ENCODE measurements at places on chromosomes 2 and 18.

GRCh38 chr2:153106802-153107477 lies 371.6 kb downstream of the RPRM start:
- no peak for DNase-seq

- no peak for DNase-seq
Observed at GRCh38 chr2:171330155-171330956, 103.4 kb downstream of the METTL8 start.

- DNase-seq, result no peak
Observed at GRCh38 chr2:133265432-133265949, 302.8 kb downstream of the NCKAP5 start.

DNA sequence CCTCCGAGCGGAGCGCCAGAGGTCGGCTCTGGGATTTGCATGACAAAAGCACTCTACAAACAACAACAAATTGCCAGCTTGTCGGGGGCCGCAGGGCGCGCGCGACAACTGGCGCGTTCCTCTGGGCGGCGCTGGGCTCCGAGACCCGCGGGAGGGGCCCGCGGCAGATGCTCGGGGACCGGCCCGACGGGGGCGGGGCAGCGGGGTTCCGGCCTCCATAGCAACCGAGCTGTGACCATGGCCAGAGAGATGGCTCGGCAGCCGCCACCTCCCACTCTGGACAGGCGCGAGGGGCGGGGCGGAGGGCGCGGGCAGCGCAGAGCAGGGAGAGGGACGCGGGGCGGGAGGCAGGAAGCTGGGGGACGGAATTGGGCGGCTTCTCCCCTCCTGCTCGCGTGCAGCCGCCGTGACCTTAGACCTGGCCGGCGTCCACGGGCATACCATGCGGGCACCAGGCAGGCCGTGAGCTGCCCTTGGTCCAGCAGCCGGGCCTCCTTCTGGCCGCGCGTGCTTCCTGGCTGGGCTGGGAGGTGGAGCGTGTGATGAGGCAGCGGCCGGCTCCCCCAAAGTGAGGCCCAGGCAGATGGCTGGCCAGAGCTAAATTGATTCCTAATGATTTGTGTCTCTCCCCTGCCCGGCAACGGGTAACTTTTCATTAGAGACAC lies 171.5 kb downstream of the CELF4 start:
- DNase-seq, result no peak

DNA sequence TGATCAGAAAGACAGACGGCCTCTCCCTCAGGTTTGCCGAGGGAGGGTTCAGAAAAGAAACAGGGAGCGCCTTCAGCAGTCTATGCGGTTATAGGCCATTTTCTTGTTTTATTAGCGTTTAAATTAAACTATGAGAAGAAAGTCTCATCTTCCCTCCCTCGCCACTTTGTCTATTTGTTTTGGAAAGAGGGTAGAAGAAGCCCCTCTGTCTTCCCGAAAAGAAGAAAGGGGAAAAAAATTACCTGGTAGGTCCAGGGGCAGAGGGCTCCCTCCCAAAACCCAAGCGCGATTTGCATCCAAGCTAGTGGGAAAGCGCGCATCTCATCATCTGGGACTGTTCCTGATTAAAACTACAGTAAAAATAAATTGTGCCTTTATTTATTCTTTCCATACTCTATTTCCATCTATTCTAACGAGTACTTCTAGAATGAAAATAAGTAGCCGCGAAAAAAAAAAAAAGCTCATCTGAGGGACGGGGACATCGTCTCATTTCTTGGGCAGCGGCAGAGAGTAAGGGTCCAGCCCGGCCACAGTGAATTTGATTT lies 2.4 kb downstream of the PAX8 start:
- no peak for DNase-seq

Measured in NCI-H2081 treated with DMSO at 0.1 percent for 48 hours (cell line).